ENCODE measurements at places on chromosomes 2 and 18.

DNA sequence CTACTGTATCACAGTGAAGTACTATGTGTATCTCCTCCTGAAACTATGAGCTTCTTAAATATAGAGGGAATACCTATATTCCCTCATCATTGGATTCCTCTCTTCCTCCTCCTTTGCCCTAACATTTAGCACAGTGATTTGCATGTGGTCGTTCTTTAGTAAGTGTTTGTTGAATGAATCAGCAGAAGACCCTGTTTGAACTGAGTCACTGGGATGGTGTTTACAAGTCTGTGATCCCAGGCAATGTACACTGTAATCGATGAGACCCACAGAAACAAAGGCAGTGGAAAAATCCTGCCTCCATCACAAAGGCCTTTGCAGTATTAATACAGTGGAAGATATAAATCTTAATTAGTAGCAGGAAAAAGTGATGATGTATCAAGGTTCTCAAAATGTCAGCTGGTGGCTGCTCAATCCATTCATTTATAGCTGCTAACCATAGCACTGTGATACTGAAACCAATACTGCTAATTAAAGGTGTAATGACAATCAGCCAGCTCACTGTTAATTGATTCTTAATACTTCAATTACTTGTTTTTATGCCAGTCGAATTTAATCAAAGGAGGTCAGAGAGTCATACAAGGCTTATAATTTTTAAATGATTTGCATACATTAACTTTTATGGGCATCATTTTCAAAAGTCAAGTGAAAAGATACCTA lies 20.8 kb upstream of the MYO3B start:
- no peak for DNase-seq

GRCh38 chr2:135875491-135876065 lies 665 bp downstream of the MCM6 start:
- peak; percentile 59 for DNase-seq

- no peak for DNase-seq
Measured at GRCh38 chr2:178834086-178834485, 26.9 kb upstream of the TTN start.

- DNase-seq = no peak
Measured at GRCh38 chr2:117833911-117834310, 19.4 kb downstream of the DDX18 start.

- DNase-seq = no peak
Measured at GRCh38 chr2:177537636-177538035, 145.1 kb downstream of the AGPS start.

DNA sequence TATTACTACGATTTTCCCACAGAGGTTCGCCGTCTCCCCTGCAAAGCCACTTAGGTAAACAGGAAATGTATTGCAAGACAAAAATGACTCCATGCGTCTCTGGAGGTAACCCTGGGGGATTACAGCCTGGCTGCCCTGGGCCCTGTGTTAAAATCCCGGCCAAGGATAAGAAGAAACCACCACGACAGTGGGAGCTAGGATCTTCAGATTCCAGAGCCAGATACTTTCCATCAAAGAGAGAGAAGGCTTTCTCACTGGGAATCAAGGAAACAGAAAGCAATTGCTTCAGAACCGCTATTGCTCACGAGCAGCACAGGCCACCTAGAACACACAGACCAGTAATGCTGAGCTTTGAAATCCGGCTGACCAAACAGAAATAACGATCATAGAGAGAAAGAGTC lies 97.9 kb upstream of the ZNF516 start:
- DNase-seq = no peak

GRCh38 chr2:191870744-191871143 lies 23.9 kb upstream of the CAVIN2 start:
- DNase-seq = no peak

- no peak for DNase-seq
Measured at GRCh38 chr2:241188361-241189092, at the start of gene ANO7. Gene ANO7 (plus strand): TSS chr2:241188677. CDS start chr2:241190064, 1,387 bp downstream.

DNA sequence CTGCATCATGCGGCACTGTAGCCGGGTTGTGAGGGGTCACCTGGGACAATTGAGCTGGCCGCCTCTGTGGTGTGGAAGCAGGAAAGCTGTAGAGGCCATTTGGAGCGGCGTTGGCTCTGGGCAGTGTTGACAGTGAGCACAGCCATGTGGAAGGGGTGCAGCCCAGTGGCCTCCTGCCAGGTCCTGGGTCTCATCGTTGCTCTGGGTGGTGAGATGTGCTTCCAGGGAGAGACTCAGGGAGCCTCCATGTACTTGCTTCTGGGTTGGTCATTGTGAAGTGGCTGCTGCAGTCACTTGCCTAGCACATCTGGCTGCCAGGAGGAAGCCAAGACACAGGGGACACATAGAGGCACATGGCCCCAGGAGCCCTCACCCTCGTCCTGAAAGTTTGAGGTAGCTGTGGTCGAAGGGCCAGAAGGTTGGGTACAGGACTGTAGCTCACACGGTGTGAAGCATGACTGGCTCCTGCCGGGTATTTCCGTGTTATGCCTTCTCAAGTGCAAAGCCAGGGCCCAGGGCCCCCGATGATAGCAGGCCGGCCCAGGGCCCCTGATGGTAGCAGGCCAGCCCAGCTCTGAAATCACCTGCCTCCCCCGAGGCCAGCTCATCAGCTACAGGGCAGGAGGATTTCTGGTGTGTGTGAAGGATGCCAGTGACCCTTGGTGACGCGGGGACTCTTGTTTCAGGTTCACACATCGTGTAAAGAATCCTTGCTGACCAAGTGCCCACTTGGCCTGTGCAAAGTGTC lies 82.6 kb downstream of the DGKD start:
- no peak for DNase-seq

GRCh38 chr18:57589161-57589560 lies 2.7 kb upstream of the FECH start:
- DNase-seq = no peak

DNA sequence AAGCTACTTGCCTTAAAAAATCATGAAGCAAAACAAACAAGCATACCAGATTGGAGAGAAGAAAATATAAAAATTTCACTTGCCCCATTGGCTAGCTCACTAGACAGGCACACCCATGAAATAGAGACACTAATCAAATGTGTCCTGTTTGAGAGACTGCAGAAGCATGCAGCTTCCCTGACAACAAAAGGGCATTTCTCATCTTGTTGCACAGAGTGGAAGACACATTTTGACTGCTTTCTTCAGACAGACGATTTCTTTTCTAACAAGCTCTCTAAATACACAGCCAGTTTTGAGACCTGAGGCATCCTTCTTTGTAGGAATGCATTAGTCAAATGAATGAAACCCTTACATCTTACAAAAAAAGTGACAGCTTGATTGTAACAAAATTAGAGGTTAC lies 1558.6 kb upstream of the NXPH2 start:
- DNase-seq = no peak
